ENCODE measurements at places on chromosomes 1 and 21. TPM values are rescaled to one million over a fixed set of nuclear protein-coding genes. Genes with fewer than 3 reads are reported as not detected.

LRRC3 gene
- 0.85 TPM for total RNA-seq

VSIG8 gene
- total RNA-seq, result not detected

CHIA gene
- total RNA-seq, result not detected

RGS18 gene
- total RNA-seq, result not detected

OR2T33 gene
- not detected for total RNA-seq

TAS1R1 gene
- not detected for total RNA-seq

RPL22 gene
- total RNA-seq, result 153 TPM
